Fibroblast of lung (primary cell): ENCODE measurements at places on chromosomes 12 and 14. TPM values are rescaled to one million over a fixed set of nuclear protein-coding genes. Genes with fewer than 3 reads are reported as not detected.

The SOAT2 gene
- under 0.01 TPM in 1 of 2 replicates, not detected in the other for total RNA-seq

GRCh38 chr12:2126676-2127406 is 74.1 kb downstream of the CACNA1C start:
- no peak for DNase-seq

The SLCO1C1 gene
- not detected in 2 replicates for total RNA-seq

DNA sequence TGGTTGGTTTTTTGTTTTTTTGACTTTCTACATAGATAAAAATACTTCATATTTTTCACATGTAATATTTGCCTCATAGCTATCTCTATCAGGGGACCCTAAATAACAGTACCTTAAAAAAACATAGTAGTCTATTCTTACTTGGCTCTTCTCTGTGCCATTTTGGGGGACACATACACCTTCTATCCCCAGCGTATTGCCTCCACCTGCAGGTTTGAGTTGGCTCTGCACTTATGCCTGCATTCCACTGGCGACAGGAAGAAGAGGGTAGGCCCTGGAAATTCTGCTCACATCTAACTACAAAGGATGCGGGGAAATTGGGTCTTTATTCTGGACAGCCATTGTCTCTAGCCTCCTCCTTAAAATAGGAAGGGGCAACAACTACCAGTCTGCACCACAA is 13.8 kb upstream of the IFI27L2 start:
- DNase-seq: no peak

- DNase-seq: no peak
Measured at GRCh38 chr12:128583453-128583852, 240.3 kb downstream of the SLC15A4 start.

- DNase-seq: no peak
Measured at GRCh38 chr14:49971156-49972130, 78.6 kb downstream of the ARF6 start.

GRCh38 chr12:25264862-25265261 is 14.1 kb upstream of the KRAS start:
- no peak for DNase-seq

The MGAT4C gene
- total RNA-seq: under 0.01 TPM in 1 of 2 replicates, not detected in the other

The GALNT8 gene
- total RNA-seq: under 0.01 TPM in 2 replicates

DNA sequence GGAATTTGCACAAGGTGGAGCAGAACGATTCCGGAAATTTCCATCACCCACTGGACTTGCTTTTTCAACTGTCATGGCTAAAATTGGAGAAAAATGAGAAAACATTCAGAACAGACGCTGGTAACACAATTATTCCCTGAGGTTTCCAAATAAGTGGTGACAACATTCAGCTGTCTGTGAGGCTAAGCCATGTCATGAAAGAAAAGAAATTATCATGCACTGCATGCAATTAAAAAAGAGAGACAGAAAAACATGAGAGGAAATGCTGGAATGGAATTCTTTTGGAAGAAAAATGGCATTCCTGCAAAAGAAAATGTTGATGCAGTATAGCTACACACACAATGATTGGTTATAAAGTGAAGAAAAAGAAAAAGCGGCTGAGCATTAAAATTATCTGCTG is 87.3 kb downstream of the C2CD5 start:
- DNase-seq: no peak

DNA sequence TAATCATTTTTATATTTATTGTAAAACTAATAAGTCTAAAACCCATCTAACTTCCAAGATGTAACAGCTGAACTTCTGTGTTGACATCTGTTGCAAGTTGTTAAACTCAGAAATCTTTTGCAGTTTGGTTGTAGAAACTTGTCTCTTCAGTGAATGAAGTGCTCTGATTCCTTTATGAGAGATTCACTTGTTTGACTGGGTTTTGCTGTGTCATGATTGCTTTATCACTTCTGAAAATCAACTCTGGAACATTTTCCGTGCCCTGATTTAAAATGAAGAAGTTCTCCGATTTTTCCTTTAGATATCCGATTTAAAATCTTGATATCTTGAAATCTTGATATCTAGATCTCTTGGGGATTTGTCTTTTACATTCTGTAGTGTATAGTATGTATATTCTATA is 65.1 kb downstream of the DIP2B start:
- DNase-seq: no peak

DNA sequence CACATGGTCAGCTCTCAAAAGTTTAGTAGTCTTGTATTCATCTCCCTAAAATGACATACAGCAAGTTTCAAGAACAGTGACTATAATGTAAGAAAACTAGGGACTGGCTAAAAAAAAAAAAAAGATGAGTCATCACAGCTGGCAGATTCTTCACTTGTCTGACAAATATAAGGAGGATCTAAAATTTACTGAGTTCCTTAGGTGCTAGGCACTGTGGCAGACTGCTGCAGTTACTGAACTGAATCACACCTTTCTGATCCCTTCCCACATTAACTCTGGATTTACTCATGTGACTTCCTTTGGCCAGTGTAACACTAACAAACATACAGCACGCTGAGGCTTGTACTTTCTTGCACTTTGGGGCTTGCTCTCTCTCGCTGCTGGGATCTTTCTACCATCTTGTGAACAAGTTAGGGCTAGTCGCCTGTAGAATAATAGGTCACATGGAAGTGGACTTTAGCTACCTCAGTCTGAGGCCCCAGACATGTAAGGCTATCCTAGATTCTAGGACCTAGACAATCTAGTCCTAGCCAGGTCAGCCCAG is 32.1 kb downstream of the BAZ1A start:
- DNase-seq: peak; percentile 75
